ENCODE measurements at places on chromosomes 12 and 14. TPM values are rescaled to one million over a fixed set of nuclear protein-coding genes. Genes with fewer than 3 reads are reported as not detected.

The FBLN5 gene
- total RNA-seq: 4.1 TPM

The CMA1 gene
- not detected for total RNA-seq

The SLC38A4 gene
- not detected for total RNA-seq

- DNase-seq: no peak
- H3K4me3 ChIP-seq: no peak overlapping the region
- H3K27me3 ChIP-seq: peaks cover 14% of the 10 kb centered on the region
These were observed 10.8 kb downstream of the ADCY4 start for GRCh38 chr14:24324024-24324423.

- no peaks in the 10 kb centered on the region for H3K36me3 ChIP-seq
- H3K4me3 ChIP-seq: no peak overlapping the region
- H3K27ac ChIP-seq: no peak overlapping the region
- H3K4me1 ChIP-seq: no peaks in the 10 kb centered on the region
These were observed 101.0 kb downstream of the NUAK1 start for GRCh38 chr12:106037524-106038298.

DNA sequence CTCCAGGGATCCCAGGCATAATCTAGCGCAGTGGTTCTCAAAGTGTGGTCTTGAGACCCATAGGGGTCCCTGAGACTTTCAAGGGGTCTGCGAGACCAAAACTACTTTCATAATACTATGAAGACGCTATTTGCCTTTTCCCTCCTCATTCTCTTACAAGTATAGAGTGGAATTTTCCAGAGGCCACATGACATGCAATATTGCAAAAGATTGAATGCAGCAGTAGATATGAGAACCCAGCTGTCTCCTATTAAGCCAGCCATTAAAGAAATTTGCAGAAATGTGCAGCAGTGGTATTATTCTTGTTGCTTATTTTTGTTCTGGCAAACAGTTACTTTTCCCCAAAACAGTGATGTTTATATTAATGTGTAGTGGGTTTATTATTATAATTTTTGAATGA lies 62.8 kb downstream of the VWF start:
- no peaks in the 10 kb centered on the region for H3K4me1 ChIP-seq
- peaks cover 7% of the 10 kb centered on the region for H3K27me3 ChIP-seq
- no peak overlapping the region for H3K4me3 ChIP-seq
- H3K27ac ChIP-seq: no peak overlapping the region
- no peak for DNase-seq

GRCh38 chr12:132422381-132423043 lies 67.4 kb upstream of the FBRSL1 start:
- H3K27me3 ChIP-seq: peaks cover 15% of the 10 kb centered on the region
- no peak for DNase-seq
- H3K27ac ChIP-seq: peak overlapping the region; percentile 43
- H3K36me3 ChIP-seq: no peaks in the 10 kb centered on the region
- no peak overlapping the region for H3K4me3 ChIP-seq
- H3K4me1 ChIP-seq: peaks cover 8% of the 10 kb centered on the region
